ENCODE measurements at places on chromosomes 2 and 18. TPM values are rescaled to one million over a fixed set of nuclear protein-coding genes. Genes with fewer than 3 reads are reported as not detected.

The MROH2A gene
- 0.23 TPM for total RNA-seq

The TNS1 gene
- total RNA-seq = 17.4 TPM

The HOXD13 gene
- total RNA-seq = 0.18 TPM

The CNGA3 gene
- 0.02 TPM for total RNA-seq

The ORC2 gene
- total RNA-seq = 12.0 TPM

The CHAC2 gene
- 12.9 TPM for total RNA-seq

The C2orf15 gene
- total RNA-seq = 0.51 TPM
